SJSA1 (cell line): ENCODE measurements at places on chromosomes 2 and 18. TPM values are rescaled to one million over a fixed set of nuclear protein-coding genes. Genes with fewer than 3 reads are reported as not detected.

- peak; percentile 27 for DNase-seq
Observed at GRCh38 chr2:2590141-2590540, 259.1 kb upstream of the MYT1L start.

GRCh38 chr2:48578313-48578712 is 39.3 kb upstream of the GTF2A1L start:
- DNase-seq: no peak

- DNase-seq: no peak
Observed at GRCh38 chr2:192005211-192005610, 158.3 kb upstream of the CAVIN2 start.

- no peak for DNase-seq
Observed at GRCh38 chr18:45228796-45229388, 386.4 kb upstream of the SLC14A2 start.

- DNase-seq: no peak
Observed at GRCh38 chr2:33375054-33375453, 101.4 kb upstream of the RASGRP3 start.

DNA sequence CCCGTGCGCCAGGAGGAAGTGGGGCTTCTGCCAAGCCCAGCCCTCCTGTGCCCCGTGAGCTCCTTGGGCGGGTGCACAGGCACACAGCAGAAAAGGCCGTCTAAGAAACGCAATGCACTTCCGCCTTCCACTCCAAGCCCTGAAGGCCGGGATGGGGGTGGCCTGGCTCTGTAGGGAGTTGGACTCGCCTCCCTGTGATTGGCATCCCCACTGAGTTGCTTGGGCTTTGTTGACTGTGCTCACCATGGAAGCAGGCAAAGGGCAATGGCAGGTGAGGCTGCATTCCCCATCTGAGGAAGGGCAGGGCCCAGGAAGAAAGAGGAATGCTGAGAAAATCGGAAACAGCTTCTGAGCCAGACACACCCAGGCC is 66.8 kb downstream of the CRACDL start:
- DNase-seq: no peak

DNA sequence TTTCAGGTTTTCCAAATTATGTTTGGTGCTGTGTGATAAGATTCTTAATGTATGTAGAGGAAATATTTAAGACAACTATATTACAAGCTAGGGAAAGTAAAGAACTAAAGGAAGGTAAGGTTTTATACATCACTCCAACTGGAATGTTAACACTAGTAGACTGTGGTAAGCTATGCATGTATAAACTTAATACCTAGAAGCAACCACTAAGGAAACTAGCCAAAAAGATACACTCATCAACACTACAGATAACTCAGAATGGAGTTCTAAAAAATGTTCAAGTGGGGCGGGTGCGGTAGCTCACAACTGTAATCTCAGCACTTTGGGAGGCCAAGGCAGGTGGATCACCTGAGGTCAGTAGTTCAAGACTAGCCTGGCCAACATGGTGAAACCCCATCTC is 37.8 kb upstream of the MALL start:
- no peak for DNase-seq

DNA sequence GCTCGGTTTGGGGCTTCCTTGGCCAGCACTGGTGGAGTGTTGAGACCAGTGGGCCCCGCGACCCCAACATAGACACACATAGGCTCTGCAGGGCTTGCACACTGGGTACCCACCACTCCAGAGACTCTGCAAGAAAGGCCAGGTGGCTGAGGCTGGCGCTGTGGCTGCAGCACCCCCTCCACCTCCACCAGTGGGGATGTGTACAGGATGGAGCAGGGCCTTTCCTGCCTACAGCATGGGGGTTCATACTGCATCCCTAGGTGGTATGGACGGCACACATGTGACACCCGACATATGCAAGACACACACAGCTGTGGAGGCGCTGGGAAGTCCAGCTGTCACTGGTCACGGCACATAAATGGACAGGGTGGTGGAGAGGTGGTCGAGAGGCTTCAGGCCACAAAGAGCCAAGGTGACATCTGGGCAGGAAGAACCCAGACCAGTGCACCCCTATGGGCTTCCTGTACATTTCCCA is 1.3 kb downstream of the RNPEPL1 start:
- DNase-seq: no peak

DNA sequence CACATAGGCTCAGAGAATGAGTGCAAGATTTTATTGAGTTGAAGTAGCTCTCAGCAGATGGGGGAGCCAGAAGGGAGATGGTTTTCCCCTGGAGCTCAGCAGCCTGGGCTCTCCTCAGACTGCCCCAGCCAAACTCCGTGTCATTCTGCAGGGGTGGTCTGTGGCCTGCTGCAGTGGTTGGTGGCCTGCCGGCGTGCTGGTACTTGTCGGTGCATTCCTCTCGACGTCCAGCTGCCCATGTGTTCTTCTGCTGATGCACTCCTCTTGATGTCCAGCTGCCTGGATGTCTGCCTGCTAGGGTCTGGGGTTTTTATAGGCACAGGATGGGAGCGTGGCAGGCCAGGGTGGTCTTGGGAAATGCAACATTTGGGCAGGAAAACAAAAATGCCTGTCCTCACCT is 25.6 kb upstream of the TMEM17 start:
- no peak for DNase-seq

DNA sequence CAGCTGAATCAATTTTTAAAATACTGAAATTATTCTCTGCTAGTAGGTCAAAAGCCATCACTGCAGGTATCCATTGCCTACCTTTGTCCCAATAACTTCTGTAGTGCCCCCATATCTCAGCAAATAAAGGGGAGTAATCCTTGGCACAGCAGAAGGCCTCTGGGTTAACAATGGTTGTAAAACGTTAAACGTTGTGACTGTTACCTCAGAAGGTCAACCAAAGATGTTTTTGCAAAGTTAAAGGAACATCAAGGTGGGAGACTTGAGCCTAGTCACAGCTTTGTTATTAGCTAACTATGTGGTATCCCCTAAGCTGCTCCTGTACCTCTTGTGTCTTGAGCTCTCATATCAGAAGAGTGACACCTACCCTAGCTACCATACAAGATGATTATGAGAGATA is 60.5 kb downstream of the COX7A2L start:
- DNase-seq: no peak

DNA sequence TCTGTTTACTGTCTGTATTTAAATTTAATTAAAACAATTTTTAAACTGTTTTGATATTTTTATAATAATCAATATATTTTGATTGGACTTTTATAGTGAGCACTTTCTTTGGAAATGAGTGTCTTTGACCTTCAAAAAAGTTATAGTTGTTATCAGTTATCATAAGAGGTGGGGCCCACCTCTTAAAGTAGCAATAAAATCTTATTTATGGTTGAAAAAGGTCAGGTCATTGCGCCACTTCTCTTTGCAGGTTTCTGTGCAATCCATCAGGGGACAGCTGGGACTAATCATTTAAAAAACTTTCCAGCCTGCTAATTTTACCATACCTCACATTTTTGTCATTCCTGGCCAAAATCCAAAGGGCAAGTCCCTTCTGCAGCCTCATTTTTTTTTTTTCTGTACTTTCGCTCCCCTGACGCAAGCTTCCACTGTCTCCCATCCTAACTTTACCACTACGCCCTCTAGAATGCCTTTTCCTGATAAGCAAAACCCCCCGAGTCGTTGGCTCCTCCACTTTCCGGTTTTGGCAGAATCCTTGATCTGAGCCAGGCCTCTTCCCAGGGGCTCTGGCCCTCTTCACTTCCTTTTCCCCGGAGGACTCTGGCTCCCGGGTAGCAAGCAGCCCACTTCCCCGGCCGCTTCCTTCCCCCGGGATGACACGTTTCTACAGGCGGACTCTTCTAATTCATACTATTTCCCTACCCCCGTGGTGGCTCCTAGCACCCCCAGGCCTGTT is 1.1 kb upstream of the SEH1L start:
- DNase-seq: peak; percentile 72

GRCh38 chr2:96959406-96960110 is 26.8 kb downstream of the FAM178B start:
- DNase-seq: no peak

DNA sequence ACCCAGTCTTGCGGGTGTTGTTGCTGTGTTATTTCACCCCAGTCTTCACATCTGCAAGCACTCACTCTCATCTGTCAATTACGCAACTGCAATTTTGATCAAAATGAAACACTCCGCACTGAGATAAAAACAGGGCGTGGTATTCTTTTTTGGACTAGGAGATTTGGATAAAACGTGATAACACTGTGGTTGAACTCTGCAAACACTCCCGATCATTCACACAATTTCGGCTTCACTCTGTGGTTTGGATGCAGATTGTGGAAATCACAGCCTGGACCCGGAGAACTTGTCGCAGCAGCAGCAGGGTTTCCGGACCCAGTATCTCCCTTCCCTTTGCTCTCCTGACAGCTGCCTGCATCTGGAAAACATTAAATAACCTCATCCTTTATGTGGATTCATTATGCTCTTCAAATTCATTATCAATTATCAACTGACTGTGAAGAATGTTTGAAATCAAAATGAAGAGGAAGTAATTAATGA is 49.4 kb upstream of the APCDD1 start:
- no peak for DNase-seq

DNA sequence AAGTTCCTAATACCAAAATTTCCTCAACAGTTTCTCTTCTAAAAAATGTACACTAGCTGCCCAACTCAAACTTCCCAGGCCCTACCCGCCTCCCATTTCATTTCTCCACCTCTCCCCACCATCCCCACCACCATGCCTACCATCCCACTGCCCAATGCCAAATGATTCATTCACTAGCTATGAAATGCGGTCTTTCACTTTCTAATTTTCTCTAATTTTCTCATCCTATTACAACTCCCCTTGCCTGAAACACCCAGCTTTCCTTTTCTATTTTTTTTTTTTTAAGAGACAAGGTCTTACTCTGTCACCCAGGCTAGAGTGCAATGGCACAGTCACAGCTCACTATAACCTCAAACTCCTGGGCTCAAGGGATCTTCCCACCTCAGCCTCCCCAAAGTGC is 38.4 kb downstream of the KIDINS220 start:
- no peak for DNase-seq

DNA sequence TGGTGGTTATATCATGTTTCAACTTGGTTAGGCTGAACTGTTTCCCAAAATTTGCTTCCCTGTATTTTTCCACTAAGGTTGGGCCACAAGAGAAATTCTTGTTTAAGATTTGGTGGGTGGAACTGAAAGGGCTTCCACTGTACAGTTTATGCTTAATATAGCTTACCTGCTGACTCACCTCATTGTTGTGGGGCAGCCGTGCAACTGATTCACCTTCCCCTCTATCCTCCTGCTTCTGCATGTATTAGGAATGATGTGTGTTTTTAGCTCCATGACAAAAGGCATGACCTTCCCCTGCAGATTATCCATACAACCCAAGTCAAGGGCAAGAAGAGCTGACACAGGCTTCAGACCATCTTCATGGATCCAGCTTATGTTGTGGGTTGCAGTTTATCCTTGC is 98.4 kb upstream of the GULP1 start:
- no peak for DNase-seq

- no peak for DNase-seq
Observed at GRCh38 chr2:208015475-208015874, 9.9 kb downstream of the PLEKHM3 start.

- no peak for DNase-seq
Observed at GRCh38 chr18:35239314-35239713, 1.5 kb upstream of the ZNF397 start.

VSNL1 gene
- 1.00 and 4.1 TPM in 2 replicates for total RNA-seq

POTEF gene
- total RNA-seq: not detected in 2 replicates

CNTNAP5 gene
- not detected in 2 replicates for total RNA-seq

ZSWIM2 gene
- total RNA-seq: not detected in 2 replicates

SKOR2 gene
- not detected in 2 replicates for total RNA-seq

LYPD6 gene
- 9.0 and 15.0 TPM in 2 replicates for total RNA-seq

GPR45 gene
- total RNA-seq: 0.16 and 0.29 TPM in 2 replicates
